ENCODE measurements at places on chromosomes 7 and 10.

- no peak for DNase-seq
Observed at GRCh38 chr7:74023092-74023536, 4.9 kb upstream of the ELN start.

- peak; percentile 64 for DNase-seq
Observed at GRCh38 chr7:76193466-76193865, 8.2 kb upstream of the SRRM3 start.

GRCh38 chr7:11213266-11213665 is 239.6 kb downstream of the PHF14 start:
- no peak for DNase-seq

DNA sequence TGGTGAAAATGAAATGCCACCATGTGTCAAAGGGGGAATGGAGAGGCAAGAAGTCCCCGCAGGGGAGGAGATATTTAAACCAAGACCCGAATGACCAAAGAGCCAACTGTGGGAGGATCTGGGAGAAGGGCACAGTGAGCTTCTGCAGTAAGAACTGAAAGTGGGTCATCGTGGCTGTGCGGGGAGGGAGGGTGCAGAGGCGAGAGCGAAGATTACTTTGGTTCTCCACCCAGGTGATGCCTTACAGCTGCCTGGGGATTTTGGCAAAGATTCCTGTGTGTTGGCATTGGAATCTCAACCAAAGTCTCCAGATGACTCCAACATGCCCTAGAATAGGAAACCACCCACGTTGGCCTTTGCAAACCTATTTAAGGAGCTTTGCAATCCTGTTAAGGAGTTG is 44.2 kb upstream of the ADAM12 start:
- DNase-seq: no peak

- DNase-seq: no peak
Observed at GRCh38 chr10:122510736-122511135, 49.4 kb downstream of the HTRA1 start.

DNA sequence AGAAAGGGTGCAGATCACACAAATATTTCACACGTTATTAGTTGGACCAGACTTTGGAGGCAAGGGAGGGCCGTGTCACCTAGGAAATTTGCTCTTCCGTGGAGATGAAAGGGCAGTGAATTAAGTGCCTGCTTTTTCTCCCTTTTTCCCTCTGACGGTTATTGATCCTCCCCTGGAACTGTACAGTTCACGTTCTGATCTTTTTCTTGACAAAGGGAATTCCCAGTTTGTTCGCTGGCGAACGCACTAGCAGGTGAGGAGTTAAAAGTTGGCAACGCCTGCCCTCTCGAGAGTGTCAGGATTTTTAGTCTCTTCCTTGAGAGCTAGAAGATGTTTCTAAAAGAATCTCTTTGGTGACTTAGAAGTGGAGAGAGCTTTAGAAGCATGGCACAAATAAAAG is 111.5 kb downstream of the TCF7L2 start:
- DNase-seq: no peak

DNA sequence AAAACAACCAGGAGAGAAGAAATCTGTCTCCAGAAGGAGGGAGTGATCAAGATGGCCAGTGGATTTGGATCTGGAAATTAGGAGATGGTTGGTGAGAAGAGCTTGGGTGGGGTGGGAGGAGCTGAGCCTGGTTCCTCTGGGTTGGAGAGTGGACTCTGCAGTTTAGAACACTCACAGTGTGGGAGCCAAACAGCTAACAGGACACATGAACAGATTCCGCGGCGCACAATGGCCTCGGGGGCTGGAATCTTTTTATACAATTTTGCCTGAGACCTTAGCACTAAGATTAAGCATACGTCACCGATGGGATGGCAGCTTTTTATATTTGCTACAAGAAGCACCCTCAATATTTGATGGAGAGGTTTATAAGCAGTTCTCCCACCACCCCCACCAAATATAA is 2.9 kb downstream of the ECHDC3 start:
- DNase-seq: no peak

DNA sequence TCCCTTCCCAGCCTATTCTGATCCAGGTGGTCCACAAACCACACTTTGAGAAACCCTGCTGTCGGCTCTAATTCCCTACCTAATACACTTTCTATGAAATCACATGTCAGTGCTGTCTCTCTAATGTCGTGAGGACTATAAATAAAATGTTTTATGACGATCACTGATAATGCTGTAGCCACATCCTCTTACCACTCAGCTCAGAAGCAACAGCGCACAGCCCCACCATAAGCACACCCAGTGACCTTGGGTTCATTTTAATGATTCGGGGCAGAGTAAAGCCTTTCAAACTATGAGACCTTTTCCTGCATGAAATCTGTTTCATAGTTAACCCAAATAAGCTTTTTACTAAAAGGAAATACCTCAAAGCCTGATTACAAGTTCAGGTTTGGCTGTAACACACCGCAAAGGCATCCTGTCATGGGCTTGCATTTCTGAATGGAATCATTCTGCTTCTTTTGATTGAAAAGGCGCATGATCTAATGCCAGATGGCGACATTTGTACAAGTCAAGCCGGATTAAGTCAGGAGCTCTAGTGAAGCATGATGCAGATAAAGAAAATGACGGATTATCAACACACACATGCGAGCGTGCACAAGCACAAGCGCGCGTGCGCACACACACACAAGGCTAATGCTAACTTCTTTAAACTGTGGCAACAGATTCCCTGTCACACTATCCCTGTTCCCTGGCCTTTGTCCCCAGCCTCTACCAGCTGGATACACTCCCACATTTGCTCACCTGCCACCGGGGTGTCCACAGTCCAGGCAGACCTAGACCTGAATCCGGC is 180.5 kb upstream of the PDE1C start:
- peak; percentile 98 for DNase-seq

GRCh38 chr10:118986815-118987790 is 42.4 kb upstream of the NANOS1 start:
- no peak for DNase-seq
